Caki2 (cell line): ENCODE measurements at places on chromosomes 16 and 17.

- DNase-seq, result peak; percentile 19
Observed at GRCh38 chr16:72189865-72190371, 18.0 kb upstream of the PMFBP1 start.

DNA sequence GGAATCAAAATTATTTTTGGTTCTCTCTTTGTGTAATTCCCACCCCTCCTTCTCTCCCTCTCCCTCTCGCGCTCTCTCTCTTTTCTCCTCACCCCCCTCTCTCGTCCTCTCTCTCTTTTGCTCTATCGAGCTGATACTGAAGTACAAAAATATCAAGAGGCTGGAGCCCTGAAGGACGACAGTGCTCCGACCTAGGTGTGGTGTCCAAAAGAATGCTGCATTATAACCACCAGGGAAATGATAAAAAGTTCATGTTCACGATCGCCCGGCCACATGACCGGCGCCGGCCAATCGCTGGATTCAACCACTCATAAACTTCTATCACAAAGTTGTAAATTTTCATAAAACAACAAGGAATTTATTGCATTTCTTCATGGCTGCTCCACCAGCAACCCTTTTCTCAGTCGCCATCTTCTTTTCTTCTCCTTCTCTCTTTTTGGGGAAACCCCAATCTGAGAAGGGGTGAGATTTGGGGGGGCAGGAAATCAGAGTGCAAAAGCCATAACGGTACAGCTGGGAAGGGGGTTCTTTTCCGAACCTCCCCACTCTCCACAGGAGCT is at the start of gene HOXB6:
Gene HOXB6, minus strand, starts transcription at position 217 of the 560 bp plus-strand sequence. CDS start 6,836 bp downstream, outside the sequence.
- peak; percentile 78 for DNase-seq

DNA sequence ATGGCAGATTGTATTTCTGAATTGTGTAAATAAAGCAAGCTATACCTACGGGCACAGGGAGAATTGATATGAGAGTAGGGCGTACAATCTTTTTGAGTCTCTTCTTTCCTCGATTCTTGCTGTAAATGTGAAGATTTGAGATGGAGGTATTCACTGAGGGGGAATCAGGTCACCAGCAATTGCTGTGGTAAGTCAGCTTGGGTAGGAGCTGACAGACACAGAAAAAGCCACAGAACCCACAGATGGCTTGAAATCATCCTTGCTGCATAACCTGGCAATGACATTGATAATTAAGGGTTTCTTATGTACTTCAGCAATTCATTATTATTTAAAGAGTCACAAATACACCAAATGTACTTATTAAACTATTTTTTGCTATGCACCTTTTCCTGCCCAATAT is 164.2 kb downstream of the CNTNAP4 start:
- no peak for DNase-seq

DNA sequence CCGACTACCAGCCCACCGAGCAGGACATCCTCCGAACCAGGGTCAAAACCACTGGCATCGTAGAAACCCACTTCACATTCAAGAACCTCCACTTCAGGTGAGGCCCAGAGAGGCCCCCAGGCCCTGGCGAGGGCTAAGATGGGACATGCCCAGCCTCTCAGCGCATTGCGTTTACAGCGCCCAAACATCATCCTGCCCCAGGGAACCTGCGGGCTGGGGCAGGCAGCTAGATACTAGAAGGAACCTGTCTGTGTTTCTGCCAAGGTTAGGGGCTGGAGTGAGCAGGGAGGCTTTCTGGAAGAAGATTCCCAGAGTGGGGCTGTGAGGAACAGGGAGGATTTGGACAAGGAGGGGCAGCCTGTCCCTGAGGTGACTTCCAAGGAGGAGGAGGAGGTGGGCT is 90.6 kb downstream of the AMFR start:
- no peak for DNase-seq

DNA sequence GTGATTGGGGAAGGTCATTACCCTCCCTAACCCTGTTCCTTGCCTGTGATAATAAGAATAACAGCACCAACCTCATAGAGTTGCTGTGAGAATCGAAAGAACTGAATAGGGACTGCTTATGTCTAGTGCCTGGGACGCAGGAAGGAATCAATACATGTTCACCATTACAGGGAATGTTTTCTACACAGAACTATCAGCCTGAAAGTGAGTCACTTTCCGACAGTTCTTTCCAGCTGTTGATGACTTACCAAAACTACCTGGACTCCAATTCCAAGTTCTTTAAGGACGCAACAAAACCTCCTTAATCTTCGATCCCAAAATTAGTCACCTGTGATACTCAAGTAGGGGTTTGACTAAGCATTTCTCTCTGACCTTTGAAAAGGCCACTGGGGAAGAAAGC is 29.4 kb downstream of the ZNF423 start:
- no peak for DNase-seq

- no peak for DNase-seq
Observed at GRCh38 chr17:39753514-39754160, 15.9 kb downstream of the GRB7 start.

DNA sequence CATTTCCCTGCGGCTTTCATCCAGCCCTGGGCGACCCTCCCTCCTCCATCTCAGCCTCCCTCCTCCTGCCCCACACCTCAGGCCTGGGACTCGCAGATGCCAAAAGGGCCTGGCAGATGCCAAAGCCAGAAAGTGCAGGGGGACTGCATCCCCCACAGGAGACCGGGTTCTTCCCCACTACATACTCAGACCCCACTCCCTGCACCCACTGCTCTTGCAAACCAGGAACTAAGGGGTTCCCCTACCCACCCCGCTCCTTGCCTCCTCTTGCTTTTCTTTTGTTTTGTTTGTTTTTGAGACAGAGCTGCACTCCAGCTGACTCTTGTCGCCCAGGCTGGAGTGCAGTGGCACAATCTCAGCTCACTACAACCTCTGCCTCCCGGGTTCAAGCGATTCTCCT is 3.2 kb downstream of the HS3ST6 start:
- no peak for DNase-seq

DNA sequence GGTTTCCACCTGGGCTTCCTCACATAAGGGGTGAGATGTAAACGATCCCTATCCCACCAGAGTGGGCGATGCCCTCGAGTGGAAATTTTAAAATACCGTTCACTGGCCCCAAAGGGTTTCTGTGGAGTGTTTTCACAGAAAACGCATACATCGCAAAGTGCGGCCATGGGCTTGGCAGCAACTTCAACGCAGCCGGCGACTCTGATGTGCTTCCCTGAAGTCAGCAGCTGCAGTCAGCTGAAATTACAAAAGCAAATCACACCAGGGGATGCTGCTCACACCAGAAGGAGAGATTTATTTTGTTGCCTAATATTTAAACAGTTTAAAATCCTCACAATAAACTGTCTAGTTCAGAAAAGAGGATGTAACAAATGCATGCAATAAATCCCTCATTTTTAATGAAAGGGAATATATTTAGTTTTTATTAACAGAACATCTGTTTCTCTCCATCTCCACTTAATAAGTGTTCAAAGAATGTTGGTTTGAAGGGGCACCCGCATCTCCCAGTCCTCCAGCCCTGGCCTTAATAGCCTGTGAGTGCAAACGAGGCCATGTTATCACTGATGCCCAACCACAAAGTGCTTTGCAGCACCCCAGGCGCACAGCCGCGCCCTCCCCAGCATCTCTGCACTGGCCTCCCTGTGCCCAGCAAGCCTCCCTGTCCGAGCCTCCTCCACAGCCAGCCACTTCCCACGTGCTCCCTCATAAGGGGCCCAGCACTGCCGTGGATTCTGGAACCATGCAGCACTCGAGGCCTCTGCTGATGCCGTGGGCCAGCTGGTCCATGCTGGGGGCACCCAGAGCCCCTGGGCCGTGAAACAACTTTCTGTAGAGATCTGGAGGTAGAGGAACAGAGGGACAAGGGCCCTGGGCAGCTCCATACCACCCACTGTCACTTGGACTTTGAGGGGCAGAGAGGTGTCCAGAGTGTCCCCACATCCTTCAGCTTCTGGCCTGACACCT is 17.3 kb upstream of the XYLT2 start:
- DNase-seq, result no peak

GRCh38 chr16:48534601-48535340 is 75.2 kb downstream of the N4BP1 start:
- no peak for DNase-seq

- DNase-seq, result peak; percentile 38
Observed at GRCh38 chr17:7932949-7933348, 943 bp downstream of the CNTROB start.

- DNase-seq, result no peak
Observed at GRCh38 chr17:75813081-75814020, 28.7 kb downstream of the UNK start.

- no peak for DNase-seq
Observed at GRCh38 chr16:56363781-56364565, 61.4 kb downstream of the AMFR start.

DNA sequence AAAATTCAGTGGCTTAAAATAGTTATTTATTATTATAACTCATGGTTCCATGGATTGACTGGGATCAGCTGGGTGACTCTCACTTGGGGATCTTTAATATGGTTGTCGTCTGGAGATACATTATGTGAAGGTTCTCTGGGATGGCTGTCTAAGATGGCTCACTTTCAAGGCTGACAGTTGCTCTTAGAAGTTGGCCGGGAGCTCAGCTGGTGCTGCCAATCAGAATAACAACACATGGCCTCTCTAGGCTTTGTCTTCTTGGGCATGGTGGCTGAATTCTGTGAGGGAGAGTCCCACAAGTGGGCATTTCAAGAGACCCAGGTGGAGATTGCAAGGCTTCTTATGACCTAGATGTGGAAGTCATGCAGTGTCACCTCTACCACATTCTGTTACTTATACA is 269.7 kb downstream of the CA10 start:
- no peak for DNase-seq

GRCh38 chr17:18238299-18238698 is 12.9 kb downstream of the LLGL1 start:
- no peak for DNase-seq
